ENCODE measurements at places on chromosomes 13 and 19.

DNA sequence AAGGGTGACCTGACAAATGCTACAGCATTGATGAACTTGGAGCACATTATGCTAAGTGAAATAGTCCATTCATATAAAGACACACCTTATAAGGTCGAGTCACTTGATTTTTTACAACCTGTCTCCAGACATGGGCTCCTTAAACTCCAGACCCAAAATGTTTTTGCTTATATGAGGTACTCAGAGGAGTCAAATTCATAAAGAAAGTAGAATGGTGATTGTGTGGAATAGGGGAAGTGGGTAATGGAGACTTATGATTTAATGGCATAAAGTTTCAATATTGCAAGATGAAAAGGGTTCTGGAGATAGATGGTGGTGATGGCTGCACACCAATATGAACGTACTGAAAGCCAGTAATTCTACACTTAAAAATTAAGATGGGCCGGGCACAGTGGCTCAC is 59.3 kb downstream of the ZNF627 start:
- no peak for DNase-seq

- no peak for DNase-seq
Observed at GRCh38 chr19:2942928-2943640, 1.7 kb downstream of the ZNF77 start.

DNA sequence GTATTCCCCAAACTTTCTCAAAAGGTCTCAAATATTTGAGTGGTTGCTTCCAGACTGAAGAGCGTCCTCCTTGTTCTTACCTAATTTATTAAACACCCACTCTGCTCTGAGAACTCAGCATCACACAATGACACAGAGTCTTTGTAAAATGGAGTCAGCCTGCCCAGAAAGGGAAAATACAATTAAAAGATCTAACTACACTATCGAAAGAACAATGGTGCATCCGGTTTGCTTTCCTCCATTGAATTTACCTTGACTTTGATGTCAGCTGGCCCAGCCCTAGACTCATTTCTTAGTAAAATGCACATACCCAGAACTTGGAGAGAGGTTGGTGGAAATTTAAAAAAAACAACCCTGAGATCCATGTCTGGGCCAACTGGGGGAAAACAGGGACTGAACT is 120.7 kb upstream of the SERP2 start:
- DNase-seq: no peak

DNA sequence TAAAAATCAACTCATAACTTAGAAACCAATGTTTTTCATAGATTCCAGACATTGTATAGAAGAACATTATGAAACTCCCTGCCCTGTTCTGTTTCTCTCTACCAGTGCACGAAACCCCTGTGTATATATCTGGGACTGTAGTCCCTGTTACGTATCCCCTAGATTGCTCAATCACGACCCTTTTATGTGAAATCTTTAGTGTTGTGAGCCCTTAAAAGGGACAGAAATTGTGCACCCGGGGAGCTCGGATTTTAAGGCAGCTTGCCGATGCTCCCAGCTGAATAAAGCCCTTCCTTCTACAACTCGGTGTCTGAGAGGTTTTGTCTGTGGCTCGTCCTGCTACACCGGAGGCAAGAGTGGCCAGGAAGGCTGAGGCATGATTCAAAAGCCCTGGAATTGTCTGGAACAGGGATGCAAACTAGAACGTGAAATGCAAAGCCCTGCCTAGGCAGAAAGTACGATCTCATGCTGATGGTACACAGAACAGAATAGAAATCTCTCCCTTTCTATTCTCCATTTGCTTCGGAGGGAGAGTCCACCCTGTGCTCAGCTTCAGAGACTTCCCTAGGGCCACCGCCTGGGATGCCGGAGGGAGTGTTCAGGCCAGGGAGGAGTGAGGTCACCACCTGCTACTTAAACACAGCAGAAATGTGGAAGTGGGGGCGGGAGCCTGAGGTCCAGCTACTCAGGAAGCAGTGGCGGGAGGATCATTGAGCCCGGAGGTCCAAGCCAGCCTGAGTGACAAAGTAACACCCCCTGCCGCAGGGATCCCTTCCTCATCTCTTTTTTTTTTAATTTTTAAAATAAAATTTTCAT is 758 bp upstream of the ZNF888 start:
- no peak for DNase-seq

GRCh38 chr13:105135852-105136615 is 1399.4 kb downstream of the EFNB2 start:
- DNase-seq: no peak

DNA sequence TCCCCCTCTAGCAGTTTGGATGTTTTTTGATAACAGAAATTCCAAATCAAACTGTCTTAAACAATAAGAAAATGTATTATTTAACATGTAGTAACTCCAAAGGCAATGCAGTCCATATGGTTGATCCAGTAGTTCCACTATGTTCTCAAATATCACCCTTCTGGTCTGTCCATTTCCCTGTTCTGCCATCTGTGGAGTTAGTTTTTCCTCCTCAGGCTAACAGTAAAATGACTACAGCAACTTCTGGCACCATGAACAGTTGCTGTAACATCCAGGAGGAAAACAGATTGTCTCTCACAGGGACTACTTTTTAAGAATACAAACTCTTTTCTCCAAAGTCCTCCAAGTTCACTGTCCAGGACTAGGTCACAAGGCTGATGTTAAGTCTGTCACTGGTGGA is 455.4 kb downstream of the FGF14 start:
- no peak for DNase-seq

DNA sequence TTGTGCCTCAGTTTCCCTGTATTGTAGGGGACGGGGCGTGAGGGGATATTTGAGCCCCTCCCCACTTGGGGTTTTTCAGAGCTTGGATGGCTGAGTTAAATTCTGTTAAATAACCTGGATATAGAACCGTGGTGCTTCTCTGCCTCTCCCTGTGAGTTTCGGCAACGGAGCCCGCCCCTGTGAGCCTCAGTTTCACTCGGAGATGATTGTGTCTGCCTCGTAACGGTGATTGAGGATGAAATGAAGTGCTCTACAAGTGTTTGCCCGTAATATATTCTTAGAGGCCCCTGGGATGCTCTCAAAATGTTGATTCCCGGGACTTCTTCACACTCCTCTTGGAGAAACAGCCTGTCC is 509 bp downstream of the KXD1 start:
- DNase-seq: no peak

DNA sequence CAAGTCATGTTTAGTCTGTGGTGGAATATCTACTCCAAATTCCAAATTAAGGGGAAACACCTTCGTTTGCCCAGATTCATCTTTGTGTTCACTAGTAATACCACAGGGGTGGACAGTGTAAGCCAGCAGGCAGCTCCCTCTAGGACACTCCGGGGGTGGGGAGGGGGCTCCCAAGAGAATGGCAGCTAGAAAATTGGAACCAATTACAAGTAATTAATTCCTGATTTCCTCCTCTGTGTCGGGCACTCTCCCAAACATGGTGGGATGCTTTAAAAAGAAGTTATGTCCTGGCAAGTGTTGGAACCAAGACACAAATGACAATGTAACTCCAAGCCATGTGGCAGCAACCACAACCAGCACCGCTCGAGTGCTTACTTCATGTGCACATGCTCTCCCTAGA is 5.9 kb downstream of the COL4A1 start:
- DNase-seq: no peak

DNA sequence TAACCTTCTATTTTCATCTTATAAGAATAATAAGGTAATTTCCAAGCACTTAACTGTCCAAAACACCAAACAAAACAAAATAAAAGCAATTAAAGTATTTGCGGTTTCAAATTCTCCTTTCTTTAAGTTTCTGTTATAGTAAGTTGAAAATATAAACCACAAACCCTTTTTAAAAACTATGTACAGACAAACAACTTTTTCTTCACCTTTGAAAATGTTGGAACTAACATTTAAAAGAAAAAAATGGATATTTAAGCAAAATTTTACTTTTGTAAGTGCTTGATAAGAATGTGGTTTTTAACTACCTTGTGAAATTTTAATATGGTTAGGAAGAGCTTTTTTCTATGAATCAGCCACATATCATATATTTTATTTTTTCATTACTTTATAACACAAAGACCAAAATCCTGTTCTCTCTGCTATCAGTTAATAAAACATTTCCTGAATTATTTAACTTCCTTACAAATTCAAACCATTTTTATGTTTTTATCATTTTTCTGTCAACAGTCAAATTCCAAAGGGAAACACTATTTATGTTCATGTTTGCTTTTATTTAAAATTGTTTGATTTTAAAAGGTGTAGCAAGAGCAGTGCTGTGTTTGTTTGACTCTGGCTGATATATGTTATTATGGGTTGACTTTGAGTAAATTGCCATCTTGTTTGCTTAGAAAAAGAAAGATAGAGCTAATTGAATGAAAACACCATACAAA is 554.1 kb upstream of the KLHL1 start:
- no peak for DNase-seq

GRCh38 chr13:71576571-71576970 is 290.4 kb downstream of the DACH1 start:
- no peak for DNase-seq

DNA sequence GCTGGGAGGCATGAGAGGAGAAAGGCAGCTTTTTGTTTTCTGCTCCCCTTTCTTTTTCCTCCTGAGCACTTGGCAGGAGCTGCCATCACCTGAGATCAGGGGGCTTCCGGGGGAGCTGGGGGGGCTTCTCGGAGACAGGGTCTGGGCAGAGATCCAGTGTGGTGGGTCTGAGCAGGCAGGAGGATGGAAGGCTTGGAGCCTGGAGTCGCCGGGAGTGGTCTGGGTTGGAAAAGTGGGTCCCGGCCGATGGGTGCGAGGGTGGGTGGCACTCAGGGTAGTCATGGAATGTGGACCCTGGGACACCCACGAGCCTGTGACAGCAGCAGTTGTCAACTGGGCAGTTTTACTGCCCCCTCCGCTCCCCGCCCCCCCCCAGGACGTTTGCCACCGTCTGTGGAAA is 2.2 kb upstream of the ADM5 start:
- DNase-seq: no peak

DNA sequence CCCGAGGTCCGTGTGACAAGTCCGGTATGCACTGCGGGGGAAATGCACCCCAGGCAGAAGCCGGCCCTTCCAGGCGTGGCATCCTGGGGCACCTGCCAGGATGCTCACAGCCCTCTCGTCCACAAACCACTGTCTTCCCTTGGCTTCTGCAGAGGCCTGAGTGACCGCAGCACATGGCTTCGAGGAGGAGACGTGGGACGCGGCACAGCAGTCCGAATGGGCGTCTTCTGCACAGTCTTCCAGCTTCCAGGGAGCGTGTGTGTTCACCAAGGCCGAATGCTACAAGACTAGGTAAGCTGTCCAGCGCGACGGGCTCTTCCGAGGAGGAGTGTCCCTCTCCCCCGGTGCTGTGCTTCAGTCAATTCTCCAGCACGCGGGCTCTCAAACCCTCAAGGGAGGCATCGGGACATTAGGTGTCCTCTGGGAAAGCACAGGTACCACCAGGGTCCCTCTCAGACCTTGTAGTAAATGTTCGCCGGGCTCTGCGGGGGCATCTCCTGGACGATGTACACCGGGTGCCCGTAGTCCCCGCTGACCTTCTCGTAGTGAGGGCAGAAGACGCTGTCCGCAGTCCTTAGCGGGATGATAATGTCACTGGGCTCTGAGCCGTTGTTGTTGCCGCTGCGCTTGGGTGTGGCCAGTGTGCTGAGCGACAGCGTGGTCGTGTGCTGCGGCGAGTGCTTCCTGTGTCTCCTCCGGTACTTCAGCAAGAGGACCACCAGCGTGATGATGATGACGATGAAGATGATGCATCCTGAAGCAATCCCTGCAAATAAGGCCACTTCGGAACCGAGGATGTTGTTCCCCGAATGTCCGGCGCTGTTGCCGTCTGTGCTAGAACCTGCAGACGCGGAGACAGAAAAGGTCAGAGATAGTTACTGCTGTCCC is 42.6 kb downstream of the EFNB2 start:
- DNase-seq: no peak

DNA sequence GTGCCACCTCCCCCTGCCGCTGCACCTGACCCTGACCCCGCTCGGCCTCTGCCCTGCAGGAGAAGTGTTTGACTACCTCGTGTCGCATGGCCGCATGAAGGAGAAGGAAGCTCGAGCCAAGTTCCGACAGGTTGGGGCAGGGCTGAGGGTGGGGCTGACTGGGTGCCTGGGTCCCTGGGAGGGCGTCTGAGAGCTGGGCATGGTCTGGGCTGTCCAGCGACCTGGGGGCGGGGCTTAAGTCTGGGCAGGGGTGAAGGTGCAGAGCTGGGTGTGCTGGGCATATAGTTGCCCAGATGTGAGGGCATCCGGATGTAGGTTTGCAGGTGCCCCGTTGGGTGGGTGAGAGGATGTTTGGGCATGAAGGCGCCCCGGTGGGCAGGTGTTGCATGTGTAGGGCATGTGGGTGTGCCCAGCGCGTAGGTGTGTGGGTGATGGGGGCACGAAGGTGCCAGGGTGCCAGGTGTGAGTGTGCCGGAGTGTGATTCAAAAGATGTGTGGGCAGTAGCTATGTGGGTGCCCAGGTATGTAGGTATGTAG is 13.8 kb downstream of the MARK4 start:
- no peak for DNase-seq
